ENCODE measurements at places on chromosomes 2 and 18. TPM values are rescaled to one million over a fixed set of nuclear protein-coding genes. Genes with fewer than 3 reads are reported as not detected.

SH3RF3 gene
- total RNA-seq, result 2.2 TPM

DCC gene
- total RNA-seq, result not detected

MEP1B gene
- total RNA-seq, result not detected

SDC1 gene
- total RNA-seq, result not detected

FRZB gene
- not detected for total RNA-seq

AKAIN1 gene
- not detected for total RNA-seq

TXNDC2 gene
- not detected for total RNA-seq

KIF5C gene
- 21.3 TPM for total RNA-seq

POLR1A gene
- total RNA-seq, result 25.8 TPM

All from CD4-positive, alpha-beta memory T cell (primary cell).